ENCODE measurements at places on chromosomes 12 and 14.
A peak's percentile ranks its signal among the peaks of the same experiment; 100 is the strongest.

DNA sequence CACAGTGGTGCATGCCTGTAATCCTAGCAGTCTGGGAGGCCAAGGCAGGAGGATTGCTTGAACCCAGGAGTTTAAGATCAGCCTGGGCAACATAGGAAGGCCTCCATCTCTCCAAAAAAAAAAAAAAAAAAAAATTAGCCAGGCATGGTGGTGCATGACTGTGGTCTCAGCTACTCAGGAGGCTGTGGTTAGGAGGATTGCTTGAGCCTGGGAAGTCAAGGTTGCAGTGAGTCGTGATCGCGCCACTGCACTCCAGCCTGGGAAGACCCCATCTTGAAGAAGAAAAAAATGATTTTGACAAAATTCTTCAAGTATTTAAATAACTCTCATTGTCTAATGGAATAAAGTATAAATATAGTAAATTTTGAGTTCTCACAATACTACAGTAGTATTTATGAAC is 219.2 kb upstream of the SSTR1 start:
- DNase-seq: no peak

- DNase-seq: no peak
These were observed 24.3 kb upstream of the SUPT16H start for GRCh38 chr14:21408147-21408546.

DNA sequence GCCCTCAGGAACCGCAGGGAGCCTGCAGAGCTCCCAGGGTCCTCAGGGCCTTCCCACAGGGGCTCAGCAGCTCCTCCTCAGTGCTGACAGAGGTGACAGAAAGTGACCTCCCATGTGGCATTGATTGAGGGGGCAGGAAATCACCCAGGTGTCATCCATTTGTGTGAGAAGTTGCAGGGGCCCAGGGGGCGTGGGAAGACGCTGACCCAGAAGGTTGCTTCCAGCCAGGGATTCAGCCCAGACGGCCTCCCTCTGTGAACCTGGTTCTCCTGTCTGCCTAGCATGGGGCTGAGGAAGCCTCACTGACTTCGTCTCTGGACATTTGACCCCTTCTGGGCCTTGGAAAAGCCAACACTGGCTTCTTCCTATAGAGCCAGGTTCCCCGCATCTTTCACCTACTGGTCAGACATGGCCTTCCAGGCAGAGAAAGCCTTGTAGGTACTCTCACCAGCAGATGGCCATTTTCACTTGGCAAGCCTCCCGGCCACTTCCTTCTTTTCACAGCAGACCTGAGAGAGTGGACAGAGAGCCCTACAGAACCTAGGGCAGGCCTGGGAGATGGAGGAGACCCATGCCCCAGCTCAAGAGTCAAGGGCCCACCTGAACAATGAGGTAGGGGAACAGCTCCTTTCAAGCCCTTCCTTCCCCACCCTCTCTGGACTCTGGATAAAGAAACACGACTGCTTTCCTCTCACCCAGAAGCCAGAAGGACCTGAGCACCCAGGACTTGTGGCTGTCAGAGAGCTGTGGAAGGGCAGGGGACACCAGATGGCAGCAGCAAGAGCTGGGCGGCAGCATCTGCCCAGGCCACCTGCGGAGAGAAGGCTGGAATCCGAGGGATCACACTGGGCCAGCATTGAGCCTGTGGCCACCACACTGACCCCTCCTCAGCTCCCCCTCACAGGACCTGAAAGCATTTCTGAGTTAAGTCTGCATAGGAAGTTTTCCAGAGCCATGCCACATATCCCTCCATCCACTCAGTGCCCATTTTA is 377.8 kb downstream of the DPF3 start:
- DNase-seq: no peak

- no peak for DNase-seq
These were observed 46.3 kb downstream of the CCDC88C start for GRCh38 chr14:91371011-91371989.

- DNase-seq: peak; percentile 26
These were observed 8.6 kb upstream of the CD27 start for GRCh38 chr12:6435961-6436715.

DNA sequence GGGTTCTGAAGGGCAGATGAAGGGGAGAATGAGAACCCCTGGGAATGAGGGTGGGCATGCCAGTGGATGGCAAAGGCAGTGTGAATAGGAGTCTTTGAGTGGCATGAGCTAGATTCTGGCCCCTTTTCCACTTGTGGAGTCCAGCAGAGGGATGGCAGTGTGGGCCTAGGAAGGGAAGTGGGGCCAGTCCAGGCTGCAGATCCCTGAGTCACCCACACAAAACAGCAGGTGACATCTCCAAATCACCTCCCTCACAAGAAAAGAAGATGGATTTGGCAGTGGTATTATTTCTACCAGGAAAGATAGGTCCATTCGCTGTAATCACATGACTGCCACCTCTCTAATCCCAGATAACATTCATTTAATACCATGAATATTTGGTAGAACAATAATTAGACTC is 151.3 kb downstream of the TTC7B start:
- DNase-seq: no peak

DNA sequence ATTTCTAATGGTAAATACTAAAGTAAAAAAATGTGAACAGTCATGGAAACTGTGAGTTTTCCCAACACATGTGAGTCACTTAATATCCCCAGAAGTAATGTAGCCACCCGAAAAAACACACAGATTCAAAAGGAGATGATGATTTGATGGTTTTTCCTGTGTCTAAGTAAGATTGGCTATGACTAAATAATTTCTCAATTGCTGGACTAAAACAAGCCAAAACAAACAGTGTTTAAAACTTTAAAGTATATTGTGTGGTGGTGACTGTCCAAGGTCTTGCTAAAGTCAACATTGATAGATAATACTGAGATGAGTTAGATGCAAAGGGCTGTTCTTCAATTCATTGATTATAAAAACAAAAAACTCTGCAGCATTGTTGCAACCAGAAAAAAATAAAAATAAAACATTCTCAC is 89.6 kb upstream of the SOX5 start:
- DNase-seq: no peak

DNA sequence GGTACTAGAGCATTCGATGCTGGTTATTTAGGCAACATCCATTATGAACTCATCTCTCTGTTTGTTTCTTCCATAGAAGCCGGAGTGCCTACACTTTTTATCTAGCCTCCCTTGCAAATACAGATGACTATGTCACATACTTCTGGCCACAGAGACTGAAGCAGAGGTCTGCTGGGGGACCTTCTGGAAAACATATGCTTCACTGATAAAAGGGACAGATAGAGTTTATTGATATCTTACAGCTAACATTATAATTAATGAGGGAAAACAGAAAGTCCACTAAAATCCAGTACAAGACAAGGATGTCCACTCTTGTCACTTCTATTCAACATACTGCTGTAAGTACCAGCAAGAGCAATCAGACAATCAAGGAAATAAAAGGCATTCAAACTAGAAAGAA is 104.3 kb upstream of the FAR2 start:
- DNase-seq: no peak

DNA sequence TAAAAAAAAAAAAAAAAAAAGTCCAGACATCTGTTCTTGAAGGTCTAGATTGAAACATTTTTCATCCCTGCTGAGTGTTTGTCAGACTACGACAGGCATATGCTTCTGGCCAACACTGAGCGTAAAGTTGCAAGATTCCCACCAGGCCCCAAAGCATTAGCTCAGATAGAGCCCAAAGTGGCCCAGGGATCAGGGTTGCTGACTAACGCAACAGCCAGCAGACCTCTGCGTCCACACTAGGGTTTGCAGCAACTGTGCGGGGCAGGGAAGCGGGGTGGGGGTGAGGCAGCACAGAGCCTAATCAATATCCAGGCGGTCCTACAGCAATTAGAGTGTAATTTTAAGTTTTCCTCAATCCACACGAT is 55.7 kb downstream of the SSH1 start:
- DNase-seq: no peak

DNA sequence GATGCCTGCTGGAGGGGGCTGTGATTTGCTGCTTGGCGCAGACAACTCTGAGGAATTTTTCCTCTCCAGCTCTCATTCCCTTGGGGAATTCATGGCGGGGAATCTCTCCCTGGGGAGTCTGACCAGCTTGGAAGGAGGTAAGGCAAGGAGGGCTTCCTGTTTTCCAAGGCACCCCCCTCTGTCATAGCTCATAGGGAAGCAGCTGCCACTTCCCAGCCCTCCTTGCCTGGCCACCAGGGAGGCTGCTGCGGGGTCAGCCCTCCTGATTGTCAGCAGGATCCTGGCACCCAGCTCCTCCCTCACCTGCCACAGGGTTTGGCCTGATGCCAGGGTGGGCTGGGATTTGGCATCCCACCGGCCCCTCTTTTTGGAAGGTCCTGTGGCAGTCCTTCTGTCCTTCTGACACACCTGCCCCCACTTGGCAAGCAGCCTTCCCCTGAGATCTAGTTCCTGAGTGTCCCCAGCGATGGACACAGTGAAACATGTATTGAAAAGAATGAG is 74.9 kb downstream of the TSPAN9 start:
- no peak for DNase-seq

- DNase-seq: no peak
These were observed 224.4 kb downstream of the CHST11 start for GRCh38 chr12:104681012-104681690.

GRCh38 chr14:35934499-35934898 is 108.4 kb downstream of the BRMS1L start:
- DNase-seq: no peak

DNA sequence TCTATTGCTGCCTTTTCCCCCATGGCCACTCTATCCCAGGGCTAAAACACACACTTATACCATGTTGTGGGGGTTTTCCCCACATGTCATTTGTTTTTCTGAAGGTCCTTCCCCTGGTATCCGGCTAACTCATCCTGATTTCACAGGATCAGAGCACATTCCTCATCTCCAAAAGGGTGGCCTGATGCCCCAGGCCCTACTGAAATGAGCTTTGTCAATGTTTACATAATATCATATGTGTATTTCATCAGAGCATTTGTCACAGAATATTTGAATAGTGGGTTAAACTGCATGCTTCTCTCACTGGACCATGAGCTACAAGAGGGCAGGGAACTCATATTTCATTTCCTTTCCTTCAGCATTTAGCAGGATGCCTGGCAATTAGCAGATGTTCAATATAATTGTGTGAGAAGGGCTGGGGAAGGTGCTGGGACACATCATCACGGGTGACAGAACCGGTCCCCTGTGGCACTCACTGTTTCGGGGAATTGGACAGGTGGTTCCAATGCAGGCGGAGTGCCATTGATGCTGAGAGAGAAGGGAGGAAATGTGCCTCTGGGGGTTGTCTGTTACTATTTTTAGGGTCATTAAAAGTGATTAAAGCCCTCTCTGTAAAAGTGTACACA is 26.8 kb downstream of the EMP1 start:
- DNase-seq: peak; percentile 47

GRCh38 chr12:7650091-7650490 is 15.6 kb downstream of the APOBEC1 start:
- no peak for DNase-seq

DNA sequence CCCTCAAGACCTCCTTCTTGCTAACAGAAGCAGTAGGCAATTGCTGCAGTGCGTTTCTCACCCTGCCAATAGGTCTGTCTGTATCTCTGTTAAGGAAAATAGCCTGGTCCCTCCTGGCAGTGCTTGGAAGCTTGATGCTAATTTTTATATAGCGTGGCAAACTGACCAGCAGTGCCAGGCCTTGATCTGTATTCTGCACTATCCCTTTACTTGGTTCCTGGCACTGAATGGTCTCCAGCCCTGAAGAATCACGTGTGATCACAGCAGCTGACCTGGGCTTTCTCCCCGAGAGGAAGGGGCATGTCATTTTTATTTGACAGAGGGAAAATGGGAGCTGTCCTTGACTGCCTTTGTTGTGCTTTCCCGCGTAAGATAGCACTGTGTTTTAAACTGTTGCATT is 48.7 kb upstream of the TRAF3 start:
- DNase-seq: no peak

DNA sequence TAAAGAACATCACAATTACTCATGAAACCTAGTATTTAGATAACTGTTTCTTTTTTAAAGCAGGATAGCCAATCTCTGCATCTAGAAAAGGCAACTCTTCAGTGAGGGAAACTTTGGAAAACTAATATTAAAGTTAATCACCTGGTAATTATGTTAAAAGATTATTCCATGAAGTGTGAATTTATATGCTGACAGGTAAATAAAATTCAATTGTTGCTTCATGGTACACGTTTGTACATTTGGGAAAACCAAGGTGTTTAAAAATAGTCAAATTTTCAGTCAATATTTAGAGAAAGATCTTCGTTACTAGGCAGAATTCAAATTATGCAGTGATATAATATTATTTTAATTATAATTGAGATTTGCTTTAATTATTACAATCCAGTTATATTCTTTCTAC is 100.1 kb upstream of the LRFN5 start:
- DNase-seq: no peak

GRCh38 chr12:128083132-128083729 is 183.7 kb upstream of the TMEM132C start:
- no peak for DNase-seq

- DNase-seq: no peak
These were observed 1402.0 kb upstream of the SEL1L start for GRCh38 chr14:82935691-82936090.

DNA sequence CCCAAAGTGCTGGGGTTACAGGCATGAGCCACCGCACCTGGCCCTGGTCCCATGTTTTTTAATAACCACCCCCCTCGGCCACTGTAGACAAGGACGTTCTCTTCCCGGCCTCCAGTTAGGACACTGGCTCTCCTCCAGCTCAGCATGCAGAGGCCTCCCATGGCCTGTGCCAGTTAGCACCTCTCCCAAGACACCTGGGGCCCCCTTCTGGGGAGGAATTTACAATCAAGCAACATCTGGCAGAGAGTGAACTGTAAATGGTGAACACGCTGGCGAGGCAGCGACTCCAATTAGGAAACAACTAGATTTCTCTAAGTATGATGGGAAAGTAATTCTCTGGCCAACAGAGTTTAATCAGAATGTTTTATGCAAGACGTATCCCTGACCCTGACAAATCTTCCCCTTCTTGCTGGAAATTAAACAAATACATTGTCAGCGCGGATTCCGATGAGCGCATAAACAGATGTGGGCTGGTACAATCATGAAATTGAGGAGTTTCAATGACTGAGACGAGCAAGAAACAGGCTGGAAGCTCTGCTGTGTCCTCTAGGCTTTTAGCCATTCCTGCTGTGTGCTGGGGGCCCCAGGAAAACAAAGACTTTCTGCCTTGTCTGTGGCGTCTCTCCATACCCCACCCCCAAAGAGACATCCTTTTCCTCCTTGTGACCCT is 61.7 kb upstream of the DLK1 start:
- DNase-seq: no peak

DNA sequence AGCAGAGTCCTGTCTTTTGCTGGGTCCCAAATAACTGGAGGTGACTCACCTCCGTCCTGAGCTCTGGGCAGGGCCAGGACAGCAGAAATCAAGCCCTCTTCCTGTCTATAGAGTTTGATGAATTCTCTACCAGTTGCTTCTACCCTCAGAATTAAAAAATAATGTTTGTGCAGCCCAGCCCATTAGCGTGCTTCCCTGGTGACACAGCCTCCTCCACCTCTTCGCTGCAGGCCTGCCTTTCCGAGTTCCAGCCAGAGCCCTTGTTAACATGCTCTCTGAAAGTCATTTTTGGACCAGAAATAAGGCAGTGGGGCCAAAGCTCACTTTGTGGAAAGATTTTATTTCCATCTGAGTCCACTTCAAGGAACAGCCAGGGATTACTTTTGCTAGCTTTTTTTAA is 94.0 kb downstream of the TBX5 start:
- no peak for DNase-seq
